ENCODE measurements at places on chromosomes 7 and 10.

- DNase-seq: no peak
These were observed 70.2 kb upstream of the CCDC71L start for GRCh38 chr7:106731187-106731586.

- DNase-seq: no peak
These were observed 151.6 kb downstream of the KIAA1217 start for GRCh38 chr10:24360282-24361127.

- no peak for DNase-seq
These were observed 13.7 kb downstream of the AGR2 start for GRCh38 chr7:16791071-16791470.

DNA sequence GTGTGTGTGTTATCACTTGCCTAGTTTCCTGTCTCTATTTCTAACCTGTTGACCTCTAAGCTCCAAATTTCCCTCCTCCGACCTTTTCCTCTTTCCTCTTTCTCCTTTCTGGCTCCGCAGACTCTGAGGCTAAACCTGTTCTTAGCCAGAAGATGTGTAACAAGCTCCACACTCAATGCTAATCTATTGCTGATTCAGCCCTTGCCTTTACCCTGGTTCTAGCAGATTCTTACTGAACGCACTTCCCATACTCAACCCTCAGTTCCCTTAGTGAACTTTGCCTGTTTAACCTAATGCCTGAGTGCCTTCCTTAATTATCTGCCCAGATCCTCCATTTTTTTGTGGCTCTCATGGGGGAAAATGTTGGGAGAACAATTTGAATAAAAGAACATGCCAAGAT lies 30.0 kb upstream of the SGMS1 start:
- no peak for DNase-seq

DNA sequence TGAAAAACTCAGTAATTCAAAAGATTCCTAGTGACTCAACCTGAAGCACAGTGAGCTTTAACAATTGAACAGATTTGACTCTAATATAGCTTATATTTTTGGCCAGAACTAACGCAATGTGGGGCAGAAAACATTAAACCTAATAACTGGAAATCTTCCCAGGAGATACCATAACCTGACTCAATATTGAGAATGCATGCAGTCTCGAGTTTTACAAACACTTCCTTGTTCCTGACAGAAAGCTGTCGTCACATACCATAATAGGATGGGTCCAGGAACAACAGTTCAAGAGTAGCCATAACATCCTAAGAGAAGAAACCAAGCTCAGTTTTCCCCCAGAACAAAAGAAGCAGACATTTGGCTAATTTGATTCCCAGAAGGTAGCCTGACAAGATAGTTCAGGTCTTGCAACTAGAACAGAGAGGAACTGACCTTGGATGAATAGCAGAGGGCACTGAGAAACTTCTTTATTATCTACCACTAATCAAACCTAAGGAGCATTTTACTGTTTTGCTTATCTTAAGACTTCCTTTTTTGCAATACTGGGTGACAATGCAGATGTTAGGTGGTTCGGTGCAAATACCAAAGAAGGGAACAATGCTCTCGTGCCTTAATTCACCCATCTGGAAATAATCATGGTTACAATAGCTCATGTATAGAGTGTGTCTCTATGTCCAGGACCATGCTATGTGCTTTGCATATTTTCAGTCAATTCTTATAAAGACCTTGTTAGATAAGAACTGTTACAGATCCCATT lies 38.6 kb upstream of the ACSL5 start:
- no peak for DNase-seq

DNA sequence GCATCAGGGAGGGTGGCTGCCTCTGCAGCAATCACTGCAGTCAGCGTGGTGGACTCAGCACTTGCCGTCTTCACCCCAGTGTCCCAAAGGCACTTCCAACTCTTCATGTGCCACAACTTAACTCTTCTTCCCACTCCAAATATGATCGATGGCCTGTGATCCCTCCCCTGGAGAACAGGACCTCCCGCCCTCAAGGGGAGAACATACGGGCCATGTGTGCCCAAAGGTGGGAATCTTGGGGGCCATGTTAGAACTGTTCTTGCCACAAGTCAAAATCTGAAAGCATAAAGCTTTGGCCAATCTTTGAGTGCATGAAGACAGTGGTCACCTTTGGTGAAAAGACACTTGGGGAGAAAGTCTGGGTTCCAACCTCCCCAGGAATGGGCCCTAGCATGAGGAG lies 368.5 kb upstream of the MGMT start:
- DNase-seq: no peak

GRCh38 chr7:40865441-40866233 lies 730.8 kb downstream of the SUGCT start:
- no peak for DNase-seq

DNA sequence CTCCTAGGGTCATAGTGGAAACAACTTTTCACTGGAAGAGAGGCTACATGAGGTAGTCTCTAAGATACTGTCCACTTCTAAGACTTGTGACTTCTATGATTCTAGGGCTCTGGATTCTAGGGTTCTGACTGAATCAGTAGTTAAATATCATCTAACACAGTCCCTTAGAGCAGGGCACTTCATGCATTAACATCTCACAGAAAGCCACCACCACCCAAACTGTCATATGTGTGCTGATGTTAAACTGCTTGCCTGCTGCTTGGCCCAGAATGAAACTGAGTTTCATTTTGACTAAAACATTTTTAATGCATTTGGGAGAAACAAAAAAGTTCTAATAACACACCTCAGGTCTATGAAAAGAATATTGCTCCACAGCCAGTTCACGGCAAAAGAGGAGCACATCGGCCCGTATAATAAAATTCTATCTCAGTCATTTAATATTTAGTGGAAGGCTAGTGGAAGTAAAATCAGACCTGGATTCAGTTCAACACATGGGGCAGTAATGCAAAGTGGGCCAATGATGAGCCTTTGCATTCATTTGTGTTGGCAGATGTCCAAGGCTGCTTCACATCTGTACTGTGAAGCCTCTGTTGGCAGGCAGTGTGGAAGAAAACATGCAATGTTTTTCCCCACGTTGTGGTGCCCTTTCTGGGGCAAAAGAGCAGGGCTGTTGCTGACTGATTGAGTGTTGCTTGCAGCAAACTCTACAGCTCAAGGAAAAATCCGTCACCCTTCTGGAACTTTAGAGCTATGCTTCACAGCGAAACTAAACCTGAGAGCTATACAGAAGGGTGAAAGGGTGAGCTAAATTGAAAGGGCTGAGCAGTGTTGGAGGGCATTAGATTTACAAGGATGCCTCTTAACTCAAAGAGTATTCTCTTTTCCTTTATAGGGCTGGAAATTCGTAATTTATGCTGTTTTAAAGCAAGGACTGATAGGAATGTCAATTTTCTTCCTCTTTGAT lies 33.5 kb upstream of the AUTS2 start:
- DNase-seq: no peak

GRCh38 chr10:78458983-78459638 lies 425.4 kb downstream of the RPS24 start:
- DNase-seq: no peak

- DNase-seq: peak; percentile 97
These were observed 25.1 kb upstream of the ZRANB1 start for GRCh38 chr10:124916585-124917427.

All from T-helper 1 cell (primary cell).